ENCODE measurements at places on chromosomes 2 and 18.

- H3K4me3 ChIP-seq = no peak overlapping the region
- DNase-seq = no peak
- peaks cover 15% of the 10 kb centered on the region for H3K27me3 ChIP-seq
- no peaks in the 10 kb centered on the region for H3K36me3 ChIP-seq
- peaks cover 6% of the 10 kb centered on the region for H3K4me1 ChIP-seq
- H3K27ac ChIP-seq = no peak overlapping the region
Observed at GRCh38 chr2:44708661-44709000, 232.9 kb upstream of the SIX3 start.

- DNase-seq = no peak
- H3K27me3 ChIP-seq = no peaks in the 10 kb centered on the region
- H3K4me3 ChIP-seq = no peak overlapping the region
- H3K36me3 ChIP-seq = no peaks in the 10 kb centered on the region
- no peaks in the 10 kb centered on the region for H3K4me1 ChIP-seq
Observed at GRCh38 chr2:221958224-221958623, 340.6 kb downstream of the PAX3 start.

DNA sequence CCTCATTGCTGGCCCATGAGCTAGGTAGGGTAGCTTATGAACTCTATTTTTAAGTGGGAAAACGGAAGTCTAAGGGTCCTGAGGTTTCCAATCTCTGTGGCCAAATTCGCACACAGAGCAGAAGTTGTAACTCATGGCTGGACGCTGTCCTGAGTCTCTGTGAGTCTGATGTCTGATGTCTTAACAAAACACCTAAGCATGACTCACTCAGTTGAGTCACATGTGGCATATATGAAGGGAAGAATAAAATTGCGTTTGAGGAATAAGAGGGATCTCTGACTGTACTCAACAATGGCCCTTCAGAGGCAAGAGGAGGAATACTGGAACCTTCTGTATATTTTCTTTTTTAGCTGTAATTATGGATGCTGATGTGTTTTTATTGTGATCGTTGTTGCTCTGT is 569.7 kb downstream of the RIT2 start:
- no peak overlapping the region for H3K27ac ChIP-seq
- H3K4me1 ChIP-seq = no peaks in the 10 kb centered on the region
- peaks cover 3% of the 10 kb centered on the region for H3K27me3 ChIP-seq
- no peaks in the 10 kb centered on the region for H3K36me3 ChIP-seq
- no peak overlapping the region for H3K4me3 ChIP-seq
- DNase-seq = no peak

DNA sequence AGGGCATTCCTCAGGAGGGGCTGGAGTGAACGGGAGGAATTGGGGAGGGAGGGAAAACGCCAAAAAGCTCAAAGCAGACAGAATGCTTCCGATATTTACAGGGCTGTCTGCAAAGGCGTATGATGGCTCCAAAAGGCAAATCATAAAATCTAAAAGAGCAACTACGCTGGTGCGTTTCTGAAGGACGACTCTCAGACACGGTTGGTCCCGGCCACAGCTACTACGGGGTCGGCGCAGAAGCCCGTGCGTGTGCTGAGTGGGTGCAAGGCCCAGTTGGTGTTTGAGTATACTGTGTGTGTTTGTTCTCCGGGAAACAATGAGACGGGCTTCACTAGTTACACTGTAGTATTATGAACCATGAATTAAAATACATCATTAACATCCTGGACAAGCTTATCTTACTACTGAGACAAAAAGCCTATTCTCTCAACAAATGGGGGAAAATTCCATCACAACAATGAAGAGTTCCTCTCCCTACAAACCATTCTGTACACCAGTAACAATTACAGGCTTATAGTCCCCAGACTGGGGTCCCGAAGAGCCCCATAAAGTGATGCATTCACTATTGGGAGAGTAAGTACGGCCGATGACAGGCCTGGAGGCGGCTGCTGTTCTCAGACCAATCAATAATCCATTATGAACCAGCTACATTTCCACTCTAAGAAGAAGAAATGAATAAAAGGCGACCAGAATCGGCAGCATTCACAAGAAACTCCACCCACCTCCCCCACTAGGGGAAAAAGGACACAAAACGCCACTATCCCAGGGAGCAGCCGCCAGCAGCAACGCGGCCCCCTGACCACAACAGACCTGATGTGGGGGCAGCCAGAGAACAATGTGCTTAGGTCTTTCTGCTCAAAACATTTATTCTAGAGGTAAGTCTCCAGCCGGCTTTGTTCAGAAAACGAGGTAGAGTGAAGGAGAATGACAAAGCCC is 43.4 kb downstream of the ZNF516 start:
- peaks cover 100% of the 10 kb centered on the region for H3K4me1 ChIP-seq
- peak; percentile 32 for DNase-seq
- no peaks in the 10 kb centered on the region for H3K27me3 ChIP-seq
- H3K36me3 ChIP-seq = peaks cover 26% of the 10 kb centered on the region
- H3K27ac ChIP-seq = peak overlapping the region; percentile 80

- H3K36me3 ChIP-seq = no peaks in the 10 kb centered on the region
- H3K27me3 ChIP-seq = peaks cover 4% of the 10 kb centered on the region
- DNase-seq = no peak
- H3K4me1 ChIP-seq = peaks cover 6% of the 10 kb centered on the region
- H3K27ac ChIP-seq = no peak overlapping the region
Observed at GRCh38 chr2:67669168-67669567, 272.0 kb downstream of the ETAA1 start.

GRCh38 chr2:48134704-48135103 is 228.4 kb upstream of the FBXO11 start:
- no peak for DNase-seq
- H3K4me3 ChIP-seq = no peak overlapping the region
- H3K27me3 ChIP-seq = no peaks in the 10 kb centered on the region
- no peaks in the 10 kb centered on the region for H3K36me3 ChIP-seq

DNA sequence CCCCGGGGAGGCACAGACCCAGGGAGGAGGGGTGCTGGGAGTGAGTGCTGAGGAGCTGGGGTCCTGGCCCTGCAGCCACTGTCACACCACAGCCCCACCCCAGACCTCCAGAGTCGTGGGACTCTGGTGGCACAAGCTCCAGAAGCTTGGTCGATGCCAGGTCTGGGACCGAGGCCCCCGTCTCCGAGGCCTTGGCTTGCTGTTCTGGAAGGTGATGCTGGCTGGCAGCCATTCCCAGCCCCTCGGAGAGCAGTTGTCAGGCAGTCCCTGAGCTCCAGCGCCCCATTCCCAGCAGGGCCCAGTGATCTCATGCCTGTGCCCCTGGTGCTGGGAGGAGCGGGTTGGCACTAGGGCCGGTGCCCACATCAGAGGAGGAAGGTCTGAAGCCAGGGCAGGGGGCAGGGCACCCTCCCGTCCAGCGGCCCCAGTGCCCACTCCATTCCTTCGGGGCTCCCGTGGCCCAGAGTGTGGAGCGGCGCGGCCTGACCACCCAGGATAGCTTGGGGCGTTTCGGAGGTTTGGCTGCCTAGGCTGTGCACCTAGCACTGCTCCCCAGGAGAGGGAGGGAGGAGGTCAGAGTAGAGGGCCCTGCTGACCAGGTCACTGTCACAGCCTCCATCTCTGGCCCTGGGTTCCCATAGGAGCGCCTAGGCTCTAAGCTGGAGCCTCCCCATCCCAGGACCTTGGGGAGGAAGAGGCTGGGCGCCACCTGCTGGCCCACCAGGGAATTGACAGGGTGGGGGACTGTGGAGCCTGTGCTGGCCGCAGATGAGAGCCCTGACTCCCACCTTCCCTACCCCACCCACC is 16.8 kb upstream of the ALPI start:
- DNase-seq = peak; percentile 65
- H3K36me3 ChIP-seq = no peaks in the 10 kb centered on the region
- no peak overlapping the region for H3K4me3 ChIP-seq

GRCh38 chr2:101340141-101340551 is 31.6 kb upstream of the RNF149 start:
- H3K36me3 ChIP-seq = no peaks in the 10 kb centered on the region
- peaks cover 12% of the 10 kb centered on the region for H3K27me3 ChIP-seq
- no peak for DNase-seq
- peak overlapping the region; percentile 20 for H3K27ac ChIP-seq
- H3K4me1 ChIP-seq = peaks cover 43% of the 10 kb centered on the region

DNA sequence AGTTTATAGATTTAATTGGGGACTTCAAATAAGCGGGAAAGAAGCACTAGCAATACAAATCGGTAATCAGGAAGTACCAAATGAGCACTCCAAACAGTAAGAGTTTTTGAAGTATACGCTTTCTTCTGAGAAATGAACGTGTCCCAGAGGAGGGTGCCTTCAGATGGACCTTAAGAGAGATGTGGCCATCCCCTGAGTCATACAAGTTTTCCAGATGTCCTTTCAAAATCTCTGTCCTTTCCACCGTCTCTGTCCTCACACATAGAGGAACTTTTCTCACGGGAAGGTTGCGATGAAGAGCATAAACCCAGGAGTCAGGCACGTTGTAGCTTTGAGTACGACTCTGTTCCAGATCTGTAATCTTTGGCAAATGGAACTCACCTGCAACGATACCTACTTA is 1.7 kb upstream of the SMAD2 start:
- peak overlapping the region; percentile 97 for H3K27ac ChIP-seq

All from nephron progenitor cell (in vitro differentiated cells).